Amniotic epithelial cell (primary cell): ENCODE measurements at places on chromosomes 6 and 20.

GRCh38 chr6:147486683-147487082, 21.8 kb upstream of the SAMD5 start:
- DNase-seq: no peak

DNA sequence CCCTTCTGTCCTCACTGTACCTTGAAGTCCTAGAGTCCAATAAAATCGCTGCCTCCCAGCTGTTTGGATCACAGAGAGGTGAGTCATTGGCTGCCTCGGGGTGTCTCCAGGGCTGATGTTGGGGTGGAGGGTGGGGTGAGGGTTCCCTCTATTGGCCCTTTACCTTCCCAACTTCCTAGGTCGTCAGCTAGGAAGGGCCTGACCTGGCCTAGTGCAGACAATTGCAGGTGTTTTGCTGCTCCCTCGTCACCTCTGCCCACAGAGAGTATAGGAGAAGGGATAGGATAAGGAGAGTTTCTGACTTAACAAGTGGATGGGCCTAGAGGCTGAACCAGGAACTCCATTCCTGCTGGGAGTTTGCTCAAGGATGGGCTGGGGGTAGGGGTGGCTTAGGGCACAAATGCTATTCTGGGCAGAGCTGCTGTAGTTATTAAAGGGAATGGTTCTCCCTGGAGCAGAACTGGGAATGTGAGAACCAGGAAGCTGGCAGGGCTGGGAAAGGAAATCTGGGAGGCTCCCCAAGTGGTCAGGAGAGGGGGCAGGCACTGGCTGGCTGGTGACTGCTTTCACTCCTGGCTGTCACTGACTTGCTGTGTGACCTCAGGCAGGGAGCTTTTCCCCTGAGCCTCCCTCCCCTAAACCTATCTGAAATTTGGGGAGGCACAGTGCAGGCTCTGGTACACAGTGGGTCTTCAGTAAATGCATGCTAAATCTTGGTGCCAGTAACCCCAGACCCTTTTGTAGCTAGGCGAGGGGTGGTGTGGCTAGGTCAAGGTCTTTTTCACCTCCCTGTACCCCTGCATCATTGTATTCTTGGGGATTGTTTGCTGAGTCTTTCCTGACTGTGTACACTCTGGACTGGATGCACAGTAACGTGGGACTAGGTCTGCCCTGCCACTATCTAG, 1.5 kb downstream of the TP53INP2 start:
- peak; percentile 33 for DNase-seq

DNA sequence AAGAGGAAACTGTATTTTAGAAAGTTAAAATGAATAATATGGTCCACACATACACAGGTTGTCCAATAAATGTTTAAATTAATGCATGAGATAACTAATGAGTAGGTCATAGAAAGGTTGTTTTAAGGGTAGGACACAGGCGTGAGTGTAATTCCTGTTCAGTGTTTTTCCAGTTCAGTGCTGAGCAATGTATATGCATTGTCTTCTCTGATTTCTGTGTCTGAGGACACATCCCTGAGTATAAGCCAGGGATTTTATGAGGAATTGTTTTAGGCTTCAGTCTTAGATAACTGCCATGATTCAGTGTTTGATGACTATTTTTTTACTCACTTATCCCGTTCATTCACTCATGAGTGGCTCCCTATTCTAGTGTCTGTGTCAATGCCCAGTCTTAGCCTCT, 298.5 kb upstream of the TBX18 start:
- peak; percentile 33 for DNase-seq

- peak; percentile 49 for DNase-seq
Observed at GRCh38 chr6:24524805-24525204, 30.0 kb downstream of the ALDH5A1 start.

DNA sequence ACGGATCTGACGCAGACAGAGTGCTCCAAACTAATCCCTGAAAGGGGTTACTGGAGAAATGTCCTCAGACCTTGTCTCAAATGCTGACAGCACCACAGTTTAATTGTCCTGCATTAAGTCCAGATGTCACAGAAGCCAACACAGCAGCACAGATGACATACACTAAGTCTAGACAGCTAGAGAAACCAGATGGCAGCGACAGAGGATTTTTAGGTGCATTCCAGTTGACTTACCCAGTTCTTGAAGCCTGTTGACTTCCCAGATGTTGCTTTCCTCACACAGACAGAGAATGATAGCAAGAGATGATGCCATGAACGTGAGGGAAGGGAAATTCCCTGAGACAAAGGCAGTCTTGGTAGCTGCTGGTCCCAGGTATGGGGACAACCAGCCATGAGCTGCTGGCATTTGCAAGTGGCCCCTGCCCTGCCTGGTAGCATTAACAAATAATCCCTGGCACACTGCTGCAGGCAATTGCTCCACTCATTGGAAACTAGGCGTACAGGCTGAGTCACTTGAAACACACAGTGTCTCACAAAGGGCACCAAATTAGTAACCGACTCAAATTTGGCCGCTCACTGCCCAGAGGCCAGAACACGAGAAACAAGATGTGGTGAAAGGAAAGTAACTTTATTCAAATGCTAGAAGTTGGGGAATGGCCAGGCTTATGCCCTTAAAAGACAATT, 52.2 kb downstream of the ADGB start:
- DNase-seq: no peak

- no peak for DNase-seq
Observed at GRCh38 chr20:48623176-48623905, 204.5 kb downstream of the PREX1 start.

GRCh38 chr20:5024103-5024502, 22.8 kb upstream of the SLC23A2 start:
- no peak for DNase-seq

- no peak for DNase-seq
Observed at GRCh38 chr20:13784271-13784892, 337 bp downstream of the ESF1 start.

- DNase-seq: no peak
Observed at GRCh38 chr6:1865585-1865984, 255.9 kb downstream of the FOXC1 start.

DNA sequence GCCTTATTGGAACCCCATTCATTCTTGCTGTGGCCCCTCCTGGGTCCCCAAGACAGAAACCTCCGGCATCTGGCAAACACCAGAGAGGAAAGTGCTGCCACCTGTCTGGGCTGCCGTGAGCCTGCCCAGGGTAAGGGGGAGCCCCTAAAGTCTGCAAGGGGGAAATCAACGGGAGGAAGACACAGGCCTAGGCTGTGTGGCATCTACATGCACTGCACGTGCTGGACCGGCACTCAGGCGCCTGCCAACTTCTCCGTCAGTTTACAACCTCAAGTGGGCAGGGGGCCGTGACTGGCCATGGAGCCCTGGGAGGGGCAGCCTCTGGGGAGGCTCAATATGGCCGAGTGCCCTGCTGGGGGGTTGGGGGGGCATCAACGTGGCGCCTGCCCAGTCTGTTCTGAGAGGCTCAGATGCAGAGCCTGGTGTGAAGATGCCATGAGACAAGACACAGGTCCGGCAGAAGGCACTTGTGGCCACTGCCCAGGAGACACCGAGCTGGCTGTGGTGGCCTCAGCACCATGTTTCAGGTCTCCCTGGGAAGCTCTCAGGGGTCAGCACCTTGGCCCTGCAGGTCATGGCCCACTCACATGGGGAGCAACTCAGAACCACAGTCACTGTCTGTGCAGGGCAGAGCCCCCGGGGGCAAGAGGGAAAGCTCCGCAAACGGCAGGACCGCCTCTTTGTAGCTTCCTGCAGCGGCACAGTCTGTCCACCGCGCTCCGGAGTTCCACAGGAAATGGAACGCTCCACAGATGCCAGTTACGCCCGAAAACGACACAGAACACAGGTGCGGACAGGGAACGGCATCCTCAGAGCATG, 8.4 kb downstream of the UCKL1 start:
- DNase-seq: no peak

GRCh38 chr6:32940656-32941213, at the start of gene HLA-DMB:
TSS of gene HLA-DMB (minus strand) at chr6:32941028. CDS start at chr6:32940807, 221 bp downstream.
- peak; percentile 60 for DNase-seq

- no peak for DNase-seq
Observed at GRCh38 chr20:37313546-37314091, 24.2 kb downstream of the MANBAL start.

GRCh38 chr20:3694864-3695263, 13.1 kb upstream of the ADAM33 start:
- no peak for DNase-seq
